ENCODE measurements at places on chromosomes 12 and 14. TPM values are rescaled to one million over a fixed set of nuclear protein-coding genes. Genes with fewer than 3 reads are reported as not detected.

KLRC2 gene
- 1.0 TPM for total RNA-seq

SAMD15 gene
- not detected for total RNA-seq

RIPK3 gene
- 1.6 TPM for total RNA-seq

ASIC1 gene
- 2.6 TPM for total RNA-seq

CCDC77 gene
- total RNA-seq: 14.6 TPM

KCNMB4 gene
- total RNA-seq: 6.3 TPM

NR4A1 gene
- 24.5 TPM for total RNA-seq

TUNAR gene
- not detected for total RNA-seq

CCDC198 gene
- total RNA-seq: not detected

ZC3H14 gene
- 28.7 TPM for total RNA-seq

INF2 gene
- total RNA-seq: 14.6 TPM

SRRM4 gene
- total RNA-seq: under 0.01 TPM

GNG2 gene
- 25.1 TPM for total RNA-seq

TEX22 gene
- total RNA-seq: under 0.01 TPM

TULP3 gene
- 23.5 TPM for total RNA-seq

BAG5 gene
- 16.7 TPM for total RNA-seq

AGAP2 gene
- 2.1 TPM for total RNA-seq

RNU6-7 gene
- total RNA-seq: not detected

STX2 gene
- 13.6 TPM for total RNA-seq

ST8SIA1 gene
- 5.2 TPM for total RNA-seq

OAS2 gene
- 6.8 TPM for total RNA-seq

ALDH1L2 gene
- total RNA-seq: 6.3 TPM

TMEM132C gene
- total RNA-seq: 3.7 TPM

OTOGL gene
- total RNA-seq: 0.52 TPM

Measured in skeletal muscle tissue (tissue), 5 donors.